ENCODE measurements at places on chromosomes 7 and 10.

GRCh38 chr7:76225379-76225778, 23.7 kb downstream of the SRRM3 start:
- DNase-seq = no peak

GRCh38 chr10:128042131-128042610, 84.1 kb downstream of the MKI67 start:
- DNase-seq = no peak

- no peak for DNase-seq
Observed at GRCh38 chr7:35781767-35782515, 18.9 kb upstream of the SEPTIN7 start.

GRCh38 chr7:151059367-151060112, at the start of gene SLC4A2:
Gene SLC4A2, plus strand, starts transcription at chr7:151059589. Its CDS starts 2,399 bp downstream, at chr7:151061988.
- DNase-seq = no peak

- no peak for DNase-seq
Observed at GRCh38 chr7:46607176-46607575, 686.1 kb upstream of the IGFBP3 start.

- DNase-seq = no peak
Observed at GRCh38 chr7:22238354-22239311, 118.3 kb downstream of the RAPGEF5 start.

- DNase-seq = no peak
Observed at GRCh38 chr10:23155169-23155568, 36.9 kb upstream of the PTF1A start.

DNA sequence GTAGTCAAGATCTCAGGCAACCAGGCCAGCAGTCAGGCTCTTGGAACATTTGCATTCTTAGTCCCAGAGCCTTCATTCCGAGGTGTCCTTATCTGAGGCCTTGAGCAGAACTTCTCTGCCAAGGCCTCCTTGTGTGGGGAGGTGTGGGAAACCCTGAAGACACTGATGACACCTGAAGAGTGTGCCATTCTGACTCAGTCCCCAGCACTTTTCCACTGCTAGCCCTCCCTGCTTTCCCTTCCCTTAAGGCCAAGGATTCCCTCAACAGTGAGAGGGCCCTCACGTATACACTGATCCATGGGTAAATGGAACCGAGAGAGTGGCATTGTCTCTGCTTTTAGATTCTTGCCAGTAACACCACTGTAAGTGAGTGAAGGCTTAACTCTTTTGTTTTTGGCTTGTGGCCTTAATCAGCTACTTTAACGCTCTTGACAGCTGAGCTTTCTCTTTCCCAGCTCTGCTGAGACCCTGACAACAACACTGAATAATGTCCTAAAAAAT, 30.3 kb downstream of the TRDMT1 start:
- DNase-seq = no peak

DNA sequence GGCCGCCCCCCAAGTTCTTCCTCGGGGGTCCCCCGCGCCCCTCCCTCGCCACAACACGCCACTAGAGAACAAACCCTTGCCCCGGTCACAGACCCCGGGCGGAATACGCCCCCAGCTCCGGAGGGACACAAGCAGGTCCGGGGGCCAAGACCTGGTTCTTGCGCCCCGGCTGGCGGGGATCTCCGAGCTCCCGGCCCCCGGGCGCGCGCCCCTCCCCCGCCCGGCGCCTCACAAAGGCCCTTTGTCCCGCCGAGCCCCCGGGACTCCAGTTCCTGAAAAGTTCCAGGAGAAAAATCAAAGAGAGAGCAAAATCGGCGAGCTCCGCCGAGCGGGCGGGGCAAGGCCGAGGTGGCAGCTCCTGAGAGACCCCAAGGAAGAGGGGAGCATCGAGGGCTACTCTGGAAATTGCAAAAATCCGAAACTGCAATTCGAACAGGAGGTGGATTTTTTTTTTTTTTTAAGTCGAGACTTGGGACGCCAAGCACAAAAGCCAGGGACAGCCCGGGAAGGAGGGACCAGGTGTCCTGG, 4.0 kb downstream of the TNRC18 start:
- no peak for DNase-seq

DNA sequence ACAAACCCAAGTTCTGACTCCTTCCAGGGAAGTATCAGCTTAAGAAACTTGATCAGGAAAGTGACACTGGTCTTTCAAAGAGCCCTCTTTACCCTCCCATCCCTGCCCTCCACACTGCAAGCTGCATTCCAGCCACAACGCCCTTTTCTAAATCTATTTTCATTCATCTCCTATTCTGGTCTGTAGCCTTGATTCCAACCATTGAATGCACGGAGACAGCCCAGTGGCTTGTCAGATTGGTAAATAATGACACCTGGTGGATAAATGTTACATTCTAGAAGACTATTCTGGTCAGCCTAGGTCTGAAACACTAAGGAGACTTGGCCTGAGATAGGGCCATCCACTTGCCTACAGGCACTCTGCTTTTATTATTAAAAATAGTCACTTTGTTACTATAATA, 20.9 kb downstream of the MORN4 start:
- no peak for DNase-seq

DNA sequence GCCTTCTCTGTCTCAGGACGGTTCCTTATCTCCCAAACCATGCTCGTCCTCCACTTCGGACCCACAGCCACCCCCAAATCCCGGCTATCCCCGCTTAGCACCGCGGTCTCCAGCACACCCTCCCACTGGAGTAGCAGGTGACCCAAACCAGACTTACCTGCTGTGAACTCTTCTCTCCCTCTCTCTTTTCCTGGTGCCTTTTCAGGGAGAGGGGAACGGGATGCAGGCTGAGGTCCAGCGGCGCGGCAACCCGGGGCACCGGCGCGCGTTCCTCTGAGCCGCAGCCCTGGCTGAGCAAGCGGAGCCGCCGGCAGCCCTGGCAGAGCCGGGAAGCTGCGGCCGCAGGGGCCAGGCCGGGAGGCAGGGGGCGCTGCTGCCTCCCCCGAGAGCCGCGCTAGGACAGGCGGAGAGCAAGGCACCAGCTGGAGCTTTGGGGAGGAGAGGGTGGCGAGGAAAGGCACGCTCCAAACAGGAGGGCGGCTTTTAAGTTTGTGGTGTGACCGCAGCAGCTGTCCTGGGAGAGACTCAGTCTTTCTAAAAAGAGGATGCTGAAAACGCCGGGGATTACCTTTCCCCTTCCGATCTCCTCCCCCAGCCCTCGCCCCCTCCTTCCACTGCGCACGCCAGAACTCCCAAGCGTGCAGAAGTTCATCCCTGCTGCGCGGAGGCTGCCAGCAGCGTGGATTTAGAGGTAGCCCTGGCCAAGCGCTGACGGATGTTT, at the start of gene SEMA3D:
TSS of gene SEMA3D (minus strand) at position 536 of the 721 bp plus-strand sequence. CDS start 65,165 bp downstream, outside the sequence.
- DNase-seq = peak; percentile 83

DNA sequence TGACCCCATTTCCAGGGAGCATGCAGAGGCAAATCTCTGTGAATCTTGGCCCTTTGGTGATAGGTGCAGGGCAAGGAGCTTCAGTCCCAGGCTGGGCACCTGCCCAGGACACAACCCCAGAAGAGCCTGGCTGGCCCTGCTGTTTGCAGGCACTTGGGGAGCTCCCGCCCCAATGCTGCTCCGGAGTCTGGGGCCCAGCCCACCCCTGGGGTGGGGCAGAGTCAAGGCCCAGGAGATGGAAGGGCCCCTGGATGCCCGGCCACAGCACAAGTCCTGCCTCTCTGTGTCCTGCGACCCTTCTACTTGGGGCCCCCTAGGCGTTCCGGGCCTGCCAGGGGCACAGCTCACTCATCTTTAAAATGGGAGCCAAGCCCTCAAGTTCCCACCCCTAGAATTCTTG, 24.7 kb downstream of the PDGFA start:
- no peak for DNase-seq

GRCh38 chr10:62858364-62858763, 42.2 kb upstream of the EGR2 start:
- no peak for DNase-seq

- DNase-seq = no peak
Observed at GRCh38 chr10:32445036-32445435, 904 bp upstream of the CCDC7 start.

- no peak for DNase-seq
Observed at GRCh38 chr7:56097700-56098099, 4.9 kb upstream of the PHKG1 start.

DNA sequence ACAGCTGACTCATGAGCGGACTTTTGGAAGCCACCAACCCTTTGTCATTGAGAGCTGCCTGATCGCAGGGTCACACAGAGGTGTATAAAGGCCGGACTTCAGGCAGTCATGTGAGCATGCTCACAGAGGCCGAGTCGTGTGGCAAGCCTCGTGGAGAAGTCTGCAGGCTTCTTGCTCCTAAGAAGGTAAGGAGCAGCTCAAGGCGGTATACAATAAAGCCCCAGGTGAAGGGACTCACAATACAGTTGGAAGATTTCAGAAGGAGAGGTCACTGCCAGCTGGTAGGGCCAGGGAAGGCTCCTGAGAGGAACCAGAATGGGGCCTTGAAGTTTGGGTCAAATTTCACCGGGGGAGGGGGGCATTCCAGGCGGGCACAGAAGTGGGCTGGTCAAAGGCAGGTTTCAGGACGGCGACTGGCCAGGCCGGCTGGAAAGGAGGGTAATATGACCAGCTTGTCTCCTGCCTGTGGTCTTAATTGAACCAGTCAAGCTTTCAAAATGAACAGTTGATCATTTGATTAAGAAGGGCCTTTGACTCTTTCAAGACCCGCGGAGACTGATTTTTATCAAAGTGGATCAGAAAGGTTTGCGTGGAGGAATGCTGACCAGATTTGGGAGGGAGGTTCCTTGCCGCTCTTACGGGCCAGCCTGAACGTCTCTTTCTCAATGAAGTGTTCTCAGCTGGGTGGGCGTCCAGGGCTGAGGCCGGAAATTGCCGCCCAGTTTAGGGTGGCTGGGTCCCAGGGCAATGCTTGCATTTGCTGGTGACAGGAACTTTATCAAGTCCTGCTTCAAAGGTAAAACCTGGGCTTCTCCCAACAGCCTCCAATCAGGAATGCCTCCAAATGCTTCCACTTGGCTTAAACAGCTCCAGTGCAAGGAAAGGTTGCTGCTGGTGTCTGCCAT, 178.6 kb downstream of the EMX2 start:
- no peak for DNase-seq

GRCh38 chr7:11690395-11690794, 141.6 kb downstream of the THSD7A start:
- no peak for DNase-seq

DNA sequence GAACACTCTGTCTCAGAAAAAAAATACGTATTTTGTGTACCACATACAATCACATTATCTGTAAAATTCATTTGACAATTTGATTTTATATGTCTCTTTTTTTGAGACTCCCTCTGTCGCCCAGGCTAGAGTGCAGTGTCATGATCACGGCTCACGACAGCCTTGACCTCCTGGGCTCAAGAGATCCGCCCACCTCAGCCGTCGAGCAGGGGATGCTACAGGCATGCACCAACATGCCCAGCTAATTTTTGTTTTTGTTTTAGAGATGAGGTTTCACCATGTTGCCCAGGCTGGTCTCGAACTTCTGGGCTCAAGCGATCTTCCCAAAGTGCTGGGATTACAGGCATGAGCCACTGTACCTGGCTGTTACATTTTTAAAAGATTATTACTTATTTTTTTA, 11.6 kb upstream of the BAZ1B start:
- no peak for DNase-seq

DNA sequence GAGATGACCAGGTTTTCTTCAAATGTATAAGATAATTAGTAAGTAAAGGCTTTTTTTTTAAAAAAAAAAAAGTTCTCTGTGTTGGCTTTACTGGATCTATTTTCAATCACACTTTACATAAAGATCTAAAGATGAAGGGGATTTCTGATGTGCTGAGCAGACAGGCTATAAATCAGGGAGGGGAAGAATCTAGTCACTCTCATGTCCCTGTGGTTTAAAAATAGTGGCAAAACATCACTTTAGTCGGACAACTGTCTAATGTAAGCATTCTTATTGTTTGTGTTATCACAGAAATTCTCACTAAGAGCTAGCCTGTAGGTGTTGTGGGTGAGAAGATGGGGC, 132.7 kb downstream of the ICA1 start:
- DNase-seq = no peak

DNA sequence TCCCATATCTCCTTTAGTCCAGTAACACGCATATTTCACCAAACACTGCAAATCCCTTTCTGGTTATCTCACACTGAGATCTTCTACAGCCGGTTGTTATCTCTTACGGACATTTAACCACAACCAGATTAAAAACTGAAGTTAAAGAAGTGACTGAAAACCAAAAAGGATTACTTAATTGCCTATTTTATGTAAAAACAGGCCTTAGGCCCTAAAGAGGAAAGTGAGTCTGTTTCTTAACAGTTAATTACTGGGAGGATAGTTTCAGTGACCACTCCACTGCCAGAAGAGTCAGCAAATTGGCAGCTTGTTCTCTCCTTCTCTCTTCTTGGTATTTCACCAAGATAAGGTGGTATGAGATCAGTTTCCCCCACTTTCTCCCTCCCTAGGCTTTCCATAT, 161.9 kb upstream of the MEOX2 start:
- DNase-seq = no peak

- no peak for DNase-seq
Observed at GRCh38 chr10:47299611-47300428, at the start of gene GDF10. Gene GDF10, plus strand, starts transcription at chr10:47300197. Its CDS starts 455 bp downstream, at chr10:47300652.

DNA sequence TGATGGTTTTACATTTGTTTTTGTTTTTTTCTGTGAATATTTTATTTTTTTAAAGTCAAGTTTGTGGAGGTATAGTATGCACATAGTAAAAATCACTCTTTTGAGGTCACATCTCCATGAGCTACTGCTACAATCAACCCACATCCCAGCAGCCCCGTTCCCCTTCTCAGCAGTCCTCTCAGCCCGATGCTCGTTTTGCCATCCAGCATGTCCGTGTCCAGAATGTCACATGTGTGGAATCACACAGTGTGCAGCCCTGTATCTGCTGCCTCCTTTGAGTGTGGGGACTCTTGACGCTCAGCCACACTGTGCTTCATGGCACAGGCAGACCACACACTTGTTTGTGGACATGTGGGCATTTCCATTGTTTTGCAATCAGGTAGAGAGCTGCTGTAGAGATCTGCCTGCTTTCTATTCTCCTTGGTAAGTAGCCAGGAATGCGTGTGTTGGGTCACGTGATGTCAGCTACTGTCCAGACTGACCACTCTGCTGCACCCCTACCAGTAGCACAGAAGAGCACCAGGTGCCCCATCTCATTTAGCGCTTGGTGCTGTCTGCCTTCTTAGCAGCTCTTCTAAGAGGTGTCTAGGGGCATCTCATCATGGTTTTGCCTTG, 71.6 kb upstream of the CAMK2B start:
- no peak for DNase-seq

- DNase-seq = no peak
Observed at GRCh38 chr7:135508883-135509588, 866 bp downstream of the CNOT4 start.

- no peak for DNase-seq
Observed at GRCh38 chr10:4176500-4177281, 391.7 kb upstream of the KLF6 start.

GRCh38 chr10:70191972-70192305, 21.6 kb upstream of the SAR1A start:
- no peak for DNase-seq

- DNase-seq = no peak
Observed at GRCh38 chr7:47875998-47876744, 72.1 kb downstream of the PKD1L1 start.

GRCh38 chr7:11413901-11414300, 418.1 kb downstream of the THSD7A start:
- no peak for DNase-seq

- no peak for DNase-seq
Observed at GRCh38 chr7:158018098-158018762, 569.4 kb downstream of the PTPRN2 start.

- DNase-seq = no peak
Observed at GRCh38 chr10:94349327-94349726, 13.4 kb downstream of the NOC3L start.

GRCh38 chr10:50310560-50311174, 59.4 kb upstream of the ASAH2 start:
- DNase-seq = no peak
